H54 (cell line): ENCODE measurements at places on chromosomes 6 and 20.

GRCh38 chr6:144714021-144714712 lies 429.0 kb downstream of the UTRN start:
- no peak for DNase-seq

DNA sequence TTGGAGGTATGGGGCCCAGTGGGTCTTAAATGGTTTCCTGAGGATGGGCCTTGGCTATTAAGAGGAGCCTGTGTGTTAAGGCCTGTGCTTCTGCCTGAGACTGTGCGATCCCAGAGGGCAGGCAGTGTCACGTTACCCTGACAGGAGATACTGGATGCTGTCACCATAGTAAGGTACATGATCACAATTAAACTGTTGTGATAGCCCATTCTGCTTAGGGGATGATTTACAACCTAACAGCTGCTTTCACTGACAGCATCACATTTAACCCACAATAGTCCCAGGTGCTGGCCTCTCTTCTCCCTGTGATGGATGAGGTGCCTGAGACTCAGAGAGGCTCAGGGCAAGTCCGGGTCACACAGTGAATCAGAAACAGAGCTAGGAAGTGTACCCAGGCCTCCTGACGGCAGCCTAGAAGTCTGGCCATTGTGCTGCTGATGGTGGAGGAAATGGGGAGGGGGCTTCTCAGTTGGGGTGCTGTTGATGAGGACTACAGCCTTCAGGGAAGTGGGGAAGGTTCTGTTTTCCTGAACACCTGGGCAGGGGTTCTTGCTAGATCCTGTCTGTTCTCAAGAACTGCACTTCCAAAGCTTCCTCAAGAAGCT lies 97.3 kb downstream of the MDGA1 start:
- no peak for DNase-seq

DNA sequence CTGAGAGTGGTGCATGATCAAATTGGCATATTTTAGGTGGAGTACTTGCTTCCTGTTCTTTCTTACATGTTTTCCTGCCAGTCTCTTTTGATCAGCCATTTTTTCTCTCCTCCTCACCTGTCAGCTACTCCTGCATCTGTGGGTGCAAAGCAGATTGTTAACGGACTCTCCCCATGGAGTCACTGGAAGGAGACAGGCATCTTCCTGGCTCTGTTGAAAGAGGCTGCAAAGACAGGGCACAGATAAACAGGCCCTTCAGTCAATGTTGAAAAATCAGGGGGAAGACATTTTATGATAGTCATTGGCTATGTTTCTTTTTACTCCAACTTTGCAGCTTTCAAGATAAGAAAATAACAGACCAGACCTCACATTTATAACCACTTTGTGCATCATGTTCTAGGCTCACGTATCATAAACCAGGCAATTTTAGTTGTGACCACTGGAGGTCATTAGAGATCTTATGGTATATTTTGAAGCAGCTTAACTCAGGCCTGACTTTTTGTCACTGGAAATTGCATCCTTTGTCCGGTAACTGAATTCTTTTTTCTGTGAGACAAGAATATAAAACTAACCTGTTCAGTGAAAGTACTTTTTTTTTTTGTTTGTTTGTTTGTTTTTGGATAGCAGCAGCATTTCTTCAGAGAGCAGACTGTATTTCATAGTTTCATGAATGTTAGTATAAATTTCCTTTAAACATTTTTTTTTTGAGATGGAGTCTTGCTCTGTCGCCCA lies 20.1 kb downstream of the ECT2L start:
- DNase-seq: peak; percentile 12

GRCh38 chr6:25363427-25363826 lies 84.3 kb downstream of the CARMIL1 start:
- no peak for DNase-seq

DNA sequence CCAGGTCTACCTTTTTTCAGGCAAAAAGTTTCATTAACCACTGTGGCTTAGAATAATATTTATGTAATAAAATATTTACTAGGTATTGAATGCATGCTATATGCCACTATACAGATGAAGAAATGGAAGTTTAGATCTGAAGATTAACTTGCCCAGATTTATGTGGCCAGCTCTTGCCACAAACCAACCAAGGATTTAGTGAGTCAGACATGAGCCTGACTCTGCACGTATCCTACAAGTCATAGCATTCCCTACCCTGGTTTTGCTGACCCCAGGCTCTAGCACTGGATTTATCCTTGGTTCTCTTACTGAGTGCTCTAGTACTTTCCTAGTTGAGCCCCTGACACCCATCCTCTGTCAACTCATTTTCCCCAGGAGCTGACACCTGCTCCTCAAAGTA lies 75.4 kb downstream of the ANKEF1 start:
- DNase-seq: peak; percentile 8
